ENCODE measurements at places on chromosomes 12 and 14. TPM values are rescaled to one million over a fixed set of nuclear protein-coding genes. Genes with fewer than 3 reads are reported as not detected.

GRCh38 chr14:37289688-37290087 lies 92.0 kb downstream of the MIPOL1 start:
- no peak for DNase-seq

GRCh38 chr14:58401587-58401986 lies 5.9 kb downstream of the TOMM20L start:
- no peak for DNase-seq

DNA sequence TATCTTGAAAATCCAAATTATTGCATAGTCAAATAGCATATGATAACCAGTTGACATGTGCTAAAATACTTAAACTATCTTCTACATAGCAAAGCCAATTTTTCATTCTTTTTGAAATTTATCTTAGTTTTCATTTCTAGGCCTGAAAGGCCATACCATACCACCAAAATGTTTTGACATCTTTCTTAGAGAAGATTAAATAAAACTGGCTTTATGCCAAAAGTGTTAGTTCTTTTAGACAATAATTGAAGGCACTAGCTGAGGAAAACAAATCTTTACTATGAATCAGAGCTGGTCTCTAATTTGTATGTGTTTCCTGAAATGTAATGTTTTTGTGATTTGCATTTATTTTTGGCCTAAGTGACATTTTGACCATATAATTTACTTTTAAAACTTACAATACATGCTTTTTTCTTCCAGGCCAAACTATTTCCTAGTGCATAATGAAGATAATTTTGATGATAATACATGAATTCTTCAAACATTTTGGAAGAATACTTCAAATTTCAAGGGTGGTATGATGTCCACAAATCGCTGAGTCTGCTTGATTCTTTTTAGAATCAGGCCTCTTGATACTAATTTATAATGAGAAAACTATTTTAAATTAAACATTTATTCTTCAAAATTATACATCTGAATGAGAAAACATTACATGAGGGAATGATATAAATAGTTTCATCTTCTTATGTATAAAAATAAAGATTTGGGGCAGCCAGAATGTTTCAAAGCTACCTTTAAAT lies 6.5 kb upstream of the KCNMB4 start:
- DNase-seq = no peak

DNA sequence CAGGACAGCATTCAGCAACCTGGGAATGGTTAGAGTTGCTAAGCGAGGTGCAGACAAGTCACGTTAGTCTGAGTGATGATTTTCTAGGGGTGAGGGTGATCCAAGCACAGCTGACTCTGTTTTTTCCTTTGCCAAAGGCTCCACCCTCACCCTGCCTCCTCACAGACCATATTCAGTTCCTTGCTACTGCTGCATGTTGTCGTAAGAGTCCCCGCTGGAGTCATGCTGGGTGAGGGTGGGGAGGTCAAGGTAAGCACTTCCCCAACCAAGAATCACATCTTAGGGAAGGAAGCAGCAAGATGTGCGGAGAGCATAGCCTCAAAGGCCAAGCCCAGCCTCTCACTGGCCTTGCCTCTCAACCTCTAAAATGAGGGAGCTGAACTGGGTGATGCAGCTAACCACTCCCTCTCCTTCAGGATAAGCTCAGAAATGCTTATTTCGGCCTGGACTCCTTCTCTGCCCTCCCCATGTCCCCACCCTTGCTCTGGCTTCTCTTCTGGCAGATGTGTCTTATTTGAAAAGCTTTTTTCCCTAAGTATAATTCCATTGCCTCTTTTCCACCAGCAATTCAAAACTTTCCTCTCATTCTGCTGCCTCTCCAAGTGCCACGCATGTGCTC lies 66.9 kb upstream of the ACTN1 start:
- no peak for DNase-seq

GRCh38 chr12:65632131-65632855 lies 192.0 kb upstream of the HMGA2 start:
- DNase-seq = no peak

GRCh38 chr14:91113829-91114078 lies at the start of gene DGLUCY:
Gene DGLUCY, plus strand, starts transcription at chr14:91114073. Its CDS starts 46,222 bp downstream, at chr14:91160295.
- no peak for DNase-seq

DNA sequence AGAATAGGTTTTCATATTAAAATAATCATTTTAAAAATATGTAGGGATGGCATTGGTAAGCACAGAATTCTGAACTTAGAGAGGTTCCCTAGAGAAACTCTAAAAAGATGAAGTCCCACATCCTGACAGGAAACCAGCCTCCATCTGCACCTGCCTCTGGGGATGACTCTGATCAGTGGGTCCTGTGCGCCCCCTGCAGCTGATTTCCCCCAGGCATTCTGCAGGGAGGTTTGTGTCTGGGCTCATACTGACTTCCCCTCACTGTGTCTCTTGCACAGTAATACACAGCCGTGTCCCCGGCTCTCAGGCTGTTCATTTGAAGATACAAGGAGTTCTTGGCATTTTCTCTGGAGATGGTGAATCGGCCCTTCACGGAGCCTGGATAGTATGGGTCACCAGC lies 602.9 kb downstream of the TMEM121 start:
- no peak for DNase-seq

DNA sequence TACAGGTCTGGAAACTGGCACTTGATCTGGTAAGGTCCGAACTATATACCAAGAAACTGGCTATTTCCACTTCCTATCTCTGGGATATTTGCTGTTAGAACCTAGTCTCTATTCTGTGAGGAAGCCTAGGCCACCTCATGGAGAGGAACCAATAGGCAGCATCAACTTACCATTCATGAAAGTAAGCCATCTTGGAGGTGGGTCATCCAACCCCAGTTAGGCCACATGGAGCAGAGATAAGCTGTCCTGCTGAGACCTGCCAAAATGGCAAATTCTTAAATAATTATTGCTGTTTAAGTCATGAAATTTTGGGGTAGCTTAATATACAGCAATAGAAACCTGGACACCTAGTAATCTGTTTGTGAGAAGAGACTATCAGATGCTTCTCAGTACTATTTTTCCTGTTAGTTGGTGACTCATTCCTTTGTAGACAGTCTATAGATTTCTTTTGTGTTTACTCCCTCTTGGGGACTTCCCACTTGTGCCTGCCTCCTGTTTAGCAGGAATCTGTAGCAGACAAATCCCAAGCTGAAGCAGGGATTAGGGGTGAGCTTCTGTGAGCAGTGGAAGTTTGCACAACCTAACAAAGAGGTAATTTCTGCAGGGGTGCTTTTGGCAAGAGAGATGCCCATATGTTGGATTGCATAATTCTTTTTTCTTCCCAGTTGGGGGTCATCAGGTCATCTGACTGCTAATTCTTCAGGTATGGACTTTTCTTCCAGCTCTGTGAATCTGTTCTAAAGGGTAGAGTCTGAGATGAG lies 136.8 kb downstream of the IGF1 start:
- no peak for DNase-seq

DNA sequence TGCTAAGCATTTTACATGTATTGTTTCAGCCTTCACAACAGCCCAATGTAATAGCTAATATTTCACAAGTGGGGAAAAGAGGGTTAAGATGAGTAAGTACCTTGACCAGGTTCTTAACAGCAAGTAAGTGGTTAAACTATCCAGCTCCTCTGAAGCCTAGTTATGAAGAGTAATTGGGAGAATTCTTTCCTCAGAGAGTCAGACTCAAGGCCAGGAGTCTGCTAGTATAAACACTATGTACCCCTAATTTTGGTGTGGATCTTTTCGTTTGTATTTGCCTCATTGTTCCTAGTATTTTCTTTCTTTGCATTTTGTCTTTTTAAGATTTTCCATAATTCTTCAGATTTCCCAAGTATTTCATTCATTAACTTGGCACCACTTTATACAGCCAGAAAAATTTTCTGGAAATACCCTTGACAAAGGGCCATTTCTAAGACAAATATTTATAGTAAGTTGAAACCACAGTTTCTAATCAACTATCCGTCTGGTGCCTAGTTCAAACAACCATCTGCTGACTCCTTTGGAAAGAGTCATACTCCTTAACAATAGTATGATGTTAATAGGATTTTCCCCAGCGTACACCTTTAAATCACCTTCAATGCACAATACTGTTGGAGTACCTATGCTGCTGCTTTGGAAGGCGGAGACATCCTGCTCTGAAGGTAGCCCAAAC lies 81.2 kb downstream of the SCAF11 start:
- no peak for DNase-seq

GRCh38 chr12:113392988-113393579 lies 10.6 kb downstream of the SDS start:
- no peak for DNase-seq

Gene KRT6B
- 0.36 TPM for total RNA-seq

Gene DCN
- 540 TPM for total RNA-seq

Gene GNG2
- 10.0 TPM for total RNA-seq

Gene KLRF1
- total RNA-seq = 0.42 TPM

Gene ADAMTS20
- not detected for total RNA-seq

Gene TSPAN11
- total RNA-seq = 3.4 TPM

All from ureter (tissue), 1 donor.